Right renal cortex interstitium (tissue), 3 donors: ENCODE measurements at places on chromosomes 4 and X. TPM values are rescaled to one million over a fixed set of nuclear protein-coding genes. Genes with fewer than 3 reads are reported as not detected.

CFI gene
- polyA plus RNA-seq, result 76.2 TPM

HSFX1 gene
- 1.9 TPM for polyA plus RNA-seq

ENPEP gene
- 200 TPM for polyA plus RNA-seq

PRSS12 gene
- polyA plus RNA-seq, result 7.7 TPM

NAA11 gene
- not detected for polyA plus RNA-seq

ZNF185 gene
- polyA plus RNA-seq, result 50.7 TPM

FRMPD4 gene
- polyA plus RNA-seq, result 0.07 TPM

SPOCK3 gene
- 9.6 TPM for polyA plus RNA-seq

TLL1 gene
- polyA plus RNA-seq, result 2.1 TPM

MAGEA11 gene
- not detected for polyA plus RNA-seq

MGARP gene
- polyA plus RNA-seq, result 0.55 TPM

FRG2 gene
- not detected for polyA plus RNA-seq

TMEM164 gene
- 37.9 TPM for polyA plus RNA-seq

TLR3 gene
- polyA plus RNA-seq, result 14.2 TPM

MAGED4B gene
- 58.4 TPM for polyA plus RNA-seq

GPRIN3 gene
- polyA plus RNA-seq, result 7.6 TPM

- DNase-seq, result no peak
Measured at GRCh38 chr4:4386296-4386735, 586 bp upstream of the NSG1 start.

DNA sequence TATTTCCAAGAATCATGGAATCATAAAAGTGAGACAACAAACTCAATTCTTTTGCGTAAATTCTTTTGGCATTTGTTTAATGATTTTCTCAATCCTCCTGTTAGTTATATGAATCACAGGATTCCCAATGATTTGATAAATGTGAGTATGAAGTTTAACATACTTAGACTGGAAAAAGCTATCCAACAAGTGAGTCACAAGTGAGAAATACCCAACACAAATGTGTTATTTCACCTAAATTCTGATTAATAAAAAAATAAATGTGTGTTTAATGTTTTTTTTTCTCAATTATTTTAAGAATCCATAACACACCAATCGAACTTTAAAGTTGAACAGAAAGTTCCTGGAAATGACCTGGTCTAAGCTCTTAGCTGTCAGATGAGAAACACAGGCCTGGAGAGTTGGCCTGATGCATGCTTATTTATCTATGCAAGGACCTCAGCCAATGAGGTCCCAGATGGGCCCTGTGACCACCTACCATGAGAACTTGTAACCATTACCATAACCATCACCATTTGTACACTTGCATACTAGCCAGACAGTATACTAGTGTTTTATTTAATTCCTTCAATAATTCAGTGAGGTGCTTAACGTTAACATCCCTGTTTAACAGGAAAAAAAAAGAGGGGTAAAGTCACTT is 386.7 kb downstream of the SPRY1 start:
- no peak for DNase-seq

DNA sequence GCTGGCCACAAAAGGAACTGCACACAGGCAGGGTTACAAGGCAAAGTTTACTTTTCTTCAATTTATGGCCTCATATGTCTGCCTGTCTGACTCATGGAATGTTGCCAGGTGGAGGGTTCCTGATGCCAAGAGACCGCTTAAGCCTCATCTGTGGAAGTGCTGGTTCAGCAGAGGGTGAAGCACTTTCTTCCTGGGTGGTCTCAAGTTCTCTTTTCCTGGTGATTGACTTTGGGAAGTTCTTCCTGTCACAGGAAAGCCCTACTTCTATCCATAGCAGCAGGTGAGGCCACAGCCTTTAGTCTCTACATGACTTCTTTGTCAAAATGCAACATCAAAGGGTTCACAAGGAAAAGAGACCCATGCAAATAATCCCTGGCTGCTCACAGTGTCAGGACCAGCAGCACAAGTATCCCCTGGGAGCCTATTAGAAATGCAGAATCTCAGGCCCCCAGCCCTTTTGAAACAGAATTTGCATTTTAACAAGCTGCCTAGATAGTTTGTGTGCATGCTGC is 81.4 kb upstream of the IGFBP7 start:
- peak; percentile 57 for DNase-seq

DNA sequence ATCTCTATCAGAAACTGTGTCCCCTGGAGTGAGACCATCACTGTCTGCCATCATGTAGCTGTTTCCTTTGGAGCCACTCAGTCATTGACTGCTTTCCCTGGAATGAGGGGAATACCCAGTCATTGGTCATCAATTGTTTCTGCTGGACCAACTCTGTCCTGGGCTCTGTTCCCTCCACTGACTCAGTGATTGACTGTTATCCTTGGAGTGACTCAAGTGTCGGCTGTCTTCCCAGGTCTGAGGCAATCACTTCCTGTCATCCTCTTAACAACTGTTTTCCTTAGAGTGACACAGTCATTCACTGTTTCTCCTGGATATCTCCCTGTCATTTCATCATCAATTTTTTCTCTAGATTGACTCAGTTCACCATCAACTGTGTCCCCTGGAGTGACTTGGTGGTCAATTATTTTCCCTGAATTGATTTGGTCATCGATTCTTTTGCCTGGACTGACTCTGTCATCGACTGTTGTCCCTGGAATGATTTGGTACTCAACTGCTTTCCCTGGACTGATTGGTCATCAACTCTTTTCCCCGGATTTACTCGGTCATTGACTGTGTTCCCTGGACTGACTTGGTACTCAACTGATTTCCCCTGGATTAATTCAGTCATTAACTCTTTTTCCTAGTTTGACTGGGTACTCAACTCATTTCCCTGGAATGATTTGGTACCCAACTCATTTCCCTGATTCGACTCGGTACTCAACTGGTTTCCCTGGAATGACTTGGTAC is 327.9 kb upstream of the VCX start:
- no peak for DNase-seq

GRCh38 chr4:184860018-184860779 is 34.4 kb upstream of the ACSL1 start:
- no peak for DNase-seq

GRCh38 chr4:143986180-143986579 is 33.0 kb downstream of the GYPB start:
- DNase-seq, result no peak

- no peak for DNase-seq
Measured at GRCh38 chrX:9745417-9746115, 20.1 kb downstream of the GPR143 start.

DNA sequence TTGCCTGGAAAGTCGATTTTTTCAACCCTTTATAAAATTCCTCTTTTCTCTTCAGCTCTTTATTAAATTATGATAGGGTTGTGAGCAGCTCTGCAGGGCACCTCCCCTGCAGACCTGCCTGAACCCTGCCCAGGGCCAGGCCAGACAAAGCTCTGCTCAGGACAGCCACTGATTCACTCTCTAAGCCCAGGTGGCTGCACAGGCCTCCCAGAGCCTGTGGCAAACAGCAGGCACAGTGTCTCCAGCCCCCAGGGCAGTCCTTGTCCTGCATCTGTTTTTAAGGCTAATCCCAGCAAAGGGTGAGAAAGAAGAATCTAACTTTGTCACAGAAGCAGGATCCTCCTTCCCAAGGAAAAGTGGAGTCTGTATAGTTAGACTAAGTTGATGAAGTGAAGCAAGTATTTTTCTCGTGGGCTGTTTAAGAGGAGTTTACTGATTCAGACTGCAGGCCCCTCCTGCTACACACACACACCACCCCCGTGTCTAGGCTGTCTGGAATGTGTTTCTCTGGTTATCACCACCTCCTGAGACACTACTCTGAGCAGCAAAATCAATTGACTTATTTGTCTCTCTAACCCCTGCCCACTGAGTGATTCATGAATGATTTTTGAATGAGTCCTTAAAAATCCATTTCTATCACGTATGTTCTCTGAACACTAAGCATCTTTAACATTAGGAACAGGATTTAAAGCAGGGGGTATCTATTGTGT is 101.7 kb downstream of the CHIC2 start:
- DNase-seq, result no peak

- DNase-seq, result no peak
Measured at GRCh38 chrX:134181275-134181660, 55.7 kb upstream of the CCDC160 start.

- DNase-seq, result no peak
Measured at GRCh38 chr4:65791812-65792308, 121.6 kb upstream of the EPHA5 start.

DNA sequence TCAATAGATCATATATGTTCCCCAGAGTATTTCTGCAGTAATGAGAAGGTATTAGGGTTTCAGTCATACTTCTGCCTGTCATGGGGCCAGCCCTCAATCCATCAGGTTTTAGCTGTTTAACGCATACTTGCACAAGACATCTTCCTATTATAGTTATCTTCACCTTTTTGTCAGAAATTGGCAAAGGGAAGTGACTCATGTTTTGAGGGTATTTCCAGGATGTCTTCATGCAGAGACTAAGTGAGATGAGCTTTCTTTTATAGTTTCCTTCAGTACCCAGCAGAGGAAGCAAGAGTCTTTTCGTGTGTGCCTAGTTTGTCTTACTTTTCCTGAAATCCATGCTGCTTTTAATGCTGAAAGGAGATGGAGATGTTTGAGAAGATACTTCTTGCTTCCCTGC is 9.5 kb downstream of the CSTF2 start:
- no peak for DNase-seq

- DNase-seq, result no peak
Measured at GRCh38 chrX:66676413-66676812, 37.5 kb upstream of the EDA2R start.

- no peak for DNase-seq
Measured at GRCh38 chrX:55480390-55481062, 9.1 kb downstream of the USP51 start.

DNA sequence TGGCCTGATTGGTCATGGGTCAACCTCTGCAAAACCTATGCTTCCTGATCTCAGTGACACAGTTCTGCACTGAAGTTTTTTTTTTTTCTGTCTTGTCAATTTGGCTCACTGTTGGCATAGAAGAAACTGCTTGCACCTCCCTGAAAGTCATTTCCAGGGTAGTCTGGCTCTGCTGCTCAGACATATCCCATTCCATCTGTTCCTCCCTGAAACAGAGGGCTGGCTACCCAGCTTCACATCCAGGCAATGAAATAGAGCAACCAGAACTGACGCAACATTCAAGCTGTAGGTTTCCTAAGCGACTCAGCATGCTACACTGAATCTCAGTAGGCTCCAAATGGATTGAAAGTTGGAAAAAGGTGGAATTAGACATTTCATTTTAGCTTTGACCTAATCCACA is 176.8 kb upstream of the MBNL3 start:
- DNase-seq, result no peak

DNA sequence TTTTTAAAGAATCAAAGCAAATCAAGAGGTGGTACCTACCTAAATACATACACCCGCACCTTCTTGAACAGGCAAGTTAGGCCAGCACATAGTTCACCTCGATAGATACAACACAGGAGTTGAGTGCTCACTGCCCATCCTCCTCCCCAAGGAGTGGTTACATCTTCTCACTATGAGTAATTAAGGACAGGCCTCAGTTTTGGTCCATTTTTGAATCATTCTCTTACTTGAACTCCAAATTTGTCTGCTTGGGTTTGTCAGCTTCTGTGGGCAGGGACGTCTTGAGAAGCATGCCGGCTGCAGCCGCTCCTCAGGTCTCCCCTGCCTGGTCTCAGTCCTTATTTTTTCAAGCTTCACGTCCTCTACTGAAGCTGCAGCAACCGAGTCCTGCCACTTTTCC is 190.6 kb upstream of the RBPJ start:
- no peak for DNase-seq

- no peak for DNase-seq
Measured at GRCh38 chr4:84870398-84871163, 95.9 kb downstream of the WDFY3 start.

DNA sequence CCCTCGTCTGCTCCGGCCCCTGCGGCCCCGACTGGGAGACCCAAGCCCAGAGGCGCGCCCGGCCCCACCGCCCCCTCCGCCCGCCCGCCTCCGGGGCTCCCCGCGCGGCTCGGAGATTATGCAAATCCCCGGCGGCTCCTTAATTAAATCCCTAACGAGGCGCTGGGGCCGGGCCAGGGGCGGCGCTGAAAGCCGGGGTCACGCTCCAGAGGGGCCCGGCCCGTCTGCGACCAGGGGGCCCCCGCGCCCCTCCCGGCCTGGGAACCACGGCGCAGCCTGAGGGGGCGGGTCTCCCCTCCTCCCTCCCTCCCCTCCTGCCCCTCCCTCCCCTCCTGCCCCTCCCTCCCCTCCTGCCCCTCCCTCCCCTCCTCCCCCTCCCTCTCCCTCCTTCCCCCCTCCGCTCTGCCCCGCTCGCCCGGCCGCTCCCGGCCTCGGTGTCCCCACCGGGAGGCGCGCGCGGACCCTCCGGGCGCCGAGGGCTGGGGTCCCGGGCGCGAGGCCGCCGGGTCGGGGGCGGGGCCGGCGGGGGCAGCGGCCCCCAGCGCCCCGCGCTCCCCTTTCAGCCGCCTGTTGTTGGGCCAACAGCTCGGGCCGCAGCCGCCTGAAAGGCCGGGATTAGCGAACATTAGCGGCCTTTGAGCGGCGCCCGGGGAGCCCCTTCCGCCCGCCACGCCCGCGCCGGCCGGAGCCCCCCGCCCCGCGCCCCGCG is 25.9 kb upstream of the FGFR3 start:
- no peak for DNase-seq

DNA sequence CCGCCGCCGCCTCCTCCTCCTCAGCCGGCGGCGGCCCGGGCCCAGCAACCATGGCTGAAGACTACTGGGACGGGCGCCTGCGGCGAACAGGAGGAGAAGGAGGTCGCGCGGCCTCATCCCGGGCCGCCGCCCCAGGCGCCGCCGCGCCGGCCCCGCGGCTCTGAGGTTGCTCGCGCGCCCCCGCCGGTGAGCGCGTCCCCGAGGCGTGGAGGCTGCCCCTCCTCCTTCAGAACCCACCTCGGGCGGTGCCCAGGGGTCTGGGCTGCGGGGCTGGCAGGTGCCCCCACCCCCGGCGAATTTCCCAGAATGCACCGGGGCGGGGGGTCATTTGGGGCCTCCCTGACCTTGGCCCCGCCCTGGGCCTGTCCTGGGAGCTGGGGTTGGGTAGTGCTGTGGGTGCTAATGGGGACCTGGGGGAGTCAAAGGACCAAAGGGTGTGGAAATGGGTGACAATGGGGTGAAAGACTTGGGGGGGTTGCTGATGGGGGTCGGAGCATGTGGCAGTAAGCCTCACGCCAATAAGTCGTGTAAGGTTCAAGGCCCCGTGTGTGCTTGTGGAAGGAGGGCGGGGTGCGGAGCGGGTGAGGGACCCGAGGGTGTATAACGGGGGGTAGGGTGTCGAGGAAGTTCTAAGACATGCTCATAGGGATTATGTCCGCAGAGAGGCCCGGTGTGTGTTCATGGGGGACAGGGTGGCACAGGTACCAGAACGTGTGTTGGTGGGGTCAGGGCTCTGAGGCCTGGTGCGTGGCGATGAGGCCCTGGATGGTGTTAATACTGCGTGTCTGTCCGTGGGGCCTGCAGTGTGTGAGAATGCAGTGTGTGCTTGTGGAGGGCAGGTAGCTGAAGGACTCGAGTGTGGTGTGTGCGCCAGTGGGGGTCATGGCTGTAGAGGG is 687 bp downstream of the CDK16 start:
- no peak for DNase-seq

- no peak for DNase-seq
Measured at GRCh38 chr4:88211473-88212252, 53.2 kb upstream of the ABCG2 start.

DNA sequence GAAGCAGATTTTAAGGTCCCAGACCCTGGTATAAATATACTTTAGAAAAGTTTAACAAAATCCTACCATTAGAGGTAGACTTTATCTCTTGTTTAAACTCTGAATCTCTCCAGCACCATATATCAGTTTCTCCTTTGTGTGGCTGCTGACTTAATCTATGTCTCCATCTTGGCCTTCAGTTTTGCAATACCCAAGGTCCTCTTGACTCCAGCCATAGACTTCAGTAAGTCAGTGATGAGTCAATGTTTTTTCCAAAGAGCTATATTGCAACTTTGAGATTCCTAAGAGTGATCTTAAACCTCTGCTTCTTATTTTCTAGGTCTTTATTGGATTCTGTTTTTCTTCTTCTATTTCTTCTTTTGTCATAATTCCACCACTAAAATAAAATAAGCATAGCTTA is 50.8 kb upstream of the ADGRL3 start:
- no peak for DNase-seq
